ENCODE measurements at places on chromosomes 13 and 19. TPM values are rescaled to one million over a fixed set of nuclear protein-coding genes. Genes with fewer than 3 reads are reported as not detected.

DNA sequence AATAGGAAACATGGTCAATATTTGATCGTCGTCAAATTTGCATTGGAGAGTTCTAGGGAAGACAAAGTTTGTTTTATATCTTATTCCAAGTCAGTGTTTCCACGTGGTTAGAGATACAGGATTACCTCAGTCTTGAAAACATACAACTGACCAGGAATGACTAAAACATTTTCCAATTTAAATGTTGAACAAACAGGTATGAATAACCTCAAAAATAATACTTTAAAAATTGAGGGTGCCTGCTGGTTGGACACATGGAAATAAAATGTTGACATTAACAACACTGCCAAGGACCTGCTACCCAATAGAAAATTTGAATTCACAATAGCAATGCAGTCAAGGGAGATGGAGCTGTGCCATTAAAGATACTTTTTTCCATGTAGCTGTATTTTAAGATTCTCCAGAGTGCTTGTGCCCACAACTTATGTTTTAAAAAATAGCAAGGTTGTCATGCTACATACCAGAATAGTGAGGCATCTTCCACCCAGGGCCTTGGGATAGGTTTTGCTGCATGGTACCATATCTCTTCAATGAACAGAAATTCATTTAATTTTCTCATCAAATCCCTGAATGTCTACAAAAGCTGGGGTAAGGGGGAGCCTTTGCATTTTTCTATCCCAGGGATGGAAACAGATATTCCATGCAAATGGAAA lies 260.8 kb downstream of the EFNB2 start:
- no peak for DNase-seq

- no peak for DNase-seq
Measured at GRCh38 chr19:46366620-46367292, 19.9 kb downstream of the PPP5C start.

GRCh38 chr13:20482275-20482761 lies 43.3 kb downstream of the CRYL1 start:
- no peak for DNase-seq

GRCh38 chr13:46097015-46097414 lies 7.8 kb downstream of the CPB2 start:
- DNase-seq = no peak

- no peak for DNase-seq
Measured at GRCh38 chr13:43245374-43245964, 222.1 kb downstream of the DNAJC15 start.

DNA sequence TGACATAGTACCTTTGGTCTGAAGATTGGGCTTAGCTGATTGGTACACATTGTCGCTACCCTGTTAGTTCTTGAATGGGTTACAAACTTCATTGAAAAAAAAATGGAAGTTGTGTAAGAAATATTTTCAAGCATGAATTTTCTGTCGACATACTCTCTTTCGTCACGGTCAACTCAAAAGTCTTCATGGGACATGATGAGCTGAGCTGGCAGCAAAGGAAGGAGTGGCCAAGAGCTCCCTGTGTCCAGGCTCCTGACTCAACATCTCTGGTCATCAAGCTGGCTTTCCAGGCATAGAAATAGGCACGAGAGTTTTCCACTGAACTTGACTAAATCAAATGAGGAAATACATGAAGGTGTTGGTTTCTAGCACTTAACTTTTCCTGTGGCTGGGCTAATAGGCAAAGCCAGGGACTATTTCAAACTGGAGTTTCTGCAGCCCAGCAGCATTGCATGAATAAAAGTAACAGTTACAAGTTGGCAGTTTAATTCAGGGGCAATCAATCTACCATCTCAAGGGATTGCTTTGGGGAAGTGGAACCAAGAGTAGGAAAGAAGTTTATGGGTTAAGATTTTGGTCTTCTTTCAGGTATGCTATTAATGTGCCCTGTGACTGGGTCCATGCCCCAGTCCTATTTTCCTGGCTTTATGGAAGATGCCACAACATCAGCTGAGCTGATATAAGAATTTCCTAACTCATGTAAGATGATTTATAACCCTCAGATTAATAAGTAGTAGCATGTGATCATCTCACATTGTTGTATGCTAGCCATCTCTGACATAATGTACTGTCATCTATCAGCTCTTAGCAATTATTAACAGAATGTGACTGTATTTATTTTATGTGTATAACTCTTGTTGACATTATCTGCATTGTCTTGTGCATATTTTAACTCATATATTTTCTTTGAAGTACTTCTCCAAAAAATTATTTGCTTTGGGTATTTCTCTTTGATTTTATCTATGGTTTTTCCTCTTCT lies 385.8 kb downstream of the DLEU7 start:
- DNase-seq = no peak

- DNase-seq = no peak
Measured at GRCh38 chr13:28653111-28653510, 5.8 kb upstream of the POMP start.

ABHD13 gene
- 6.8 TPM for total RNA-seq

MYH14 gene
- not detected for total RNA-seq

DPF1 gene
- total RNA-seq = 3.4 TPM

CDX2 gene
- total RNA-seq = not detected

Data from activated T-helper 2 cell treated with anti-CD3 and anti-CD28 coated beads, Interferon-gamma antibody, Interleukin-2, Interleukin-4, amounts not matched to agents 10 μg/mL and 5 μg/mL and 100 μg/mL, durations not matched to agents 14 hours and 24 hours and 36 hours (primary cell).